ENCODE measurements at places on chromosomes 5 and 9. TPM values are rescaled to one million over a fixed set of nuclear protein-coding genes. Genes with fewer than 3 reads are reported as not detected.

The MED10 gene
- 17.7 TPM for total RNA-seq

The BSPRY gene
- total RNA-seq: 0.13 TPM

The ARID3C gene
- total RNA-seq: 0.51 TPM

The HRH2 gene
- not detected for total RNA-seq

The FAT2 gene
- total RNA-seq: 0.13 TPM

The KCNMB1 gene
- total RNA-seq: not detected

The ROPN1L gene
- total RNA-seq: 0.25 TPM

The SPATA31C1 gene
- 0.13 TPM for total RNA-seq

The CTSL gene
- 64.7 TPM for total RNA-seq

The EGFLAM gene
- 2.2 TPM for total RNA-seq

The PFN3 gene
- not detected for total RNA-seq

The SCAI gene
- total RNA-seq: 3.6 TPM

The SPINK1 gene
- not detected for total RNA-seq

The MED7 gene
- 11.6 TPM for total RNA-seq

The CDX1 gene
- total RNA-seq: 0.33 TPM

The TNFSF8 gene
- not detected for total RNA-seq

The SSBP2 gene
- total RNA-seq: 16.1 TPM

The CTNND2 gene
- total RNA-seq: under 0.01 TPM

The ZMYND19 gene
- total RNA-seq: 30.6 TPM

The RRAGA gene
- total RNA-seq: 59.0 TPM

The DIRAS2 gene
- 9.8 TPM for total RNA-seq

The WNT8A gene
- total RNA-seq: not detected

The TMEM252 gene
- not detected for total RNA-seq

The HDAC3 gene
- 49.1 TPM for total RNA-seq

The PRSS3 gene
- total RNA-seq: 0.89 TPM

The ANKRD31 gene
- total RNA-seq: not detected

The BARHL1 gene
- total RNA-seq: not detected

The ABHD17B gene
- total RNA-seq: 15.5 TPM

The ANXA2R gene
- 7.4 TPM for total RNA-seq

The LECT2 gene
- total RNA-seq: not detected

The PLPP1 gene
- 44.4 TPM for total RNA-seq

The DAB2 gene
- total RNA-seq: 27.2 TPM

The RMRP gene
- total RNA-seq: 178,042 TPM

The ACSL6 gene
- total RNA-seq: not detected

The JAKMIP2 gene
- total RNA-seq: 0.25 TPM

The DYNC2I2 gene
- 103 TPM for total RNA-seq

The ZDHHC11 gene
- total RNA-seq: 0.25 TPM

The DTWD2 gene
- total RNA-seq: 6.4 TPM

The ACTBL2 gene
- 16.5 TPM for total RNA-seq

The TEX48 gene
- not detected for total RNA-seq

The CDH9 gene
- 0.25 TPM for total RNA-seq

Data from mesangial cell (primary cell).